Chondrocyte (in vitro differentiated cells): ENCODE measurements at places on chromosomes 3 and 15. TPM values are rescaled to one million over a fixed set of nuclear protein-coding genes. Genes with fewer than 3 reads are reported as not detected.
A peak's percentile ranks its signal among the peaks of the same experiment; 100 is the strongest.

Gene PLD1
- 14.7 to 17.0 TPM (median 16.4 TPM) in 3 replicates for total RNA-seq

Gene EXD1
- total RNA-seq: not detected in 3 replicates

Gene FAM43A
- 22.8 to 25.3 TPM (median 25.1 TPM) in 3 replicates for total RNA-seq

Gene CDC25A
- total RNA-seq: 2.6 to 7.0 TPM (median 2.7 TPM) in 3 replicates

Gene TNNC1
- total RNA-seq: 3.3 to 13.7 TPM (median 12.7 TPM) in 3 replicates

Gene GPR149
- total RNA-seq: not detected in 3 replicates

Gene SLC12A8
- total RNA-seq: 6.1 to 7.7 TPM (median 7.4 TPM) in 3 replicates

Gene ITPKA
- total RNA-seq: 0.32 to 0.36 TPM in 2 of 3 replicates, not detected in the other

Gene COL6A5
- total RNA-seq: not detected in 3 replicates

- peaks cover 2% of the 10 kb centered on the region for H3K27me3 ChIP-seq
- H3K4me1 ChIP-seq: no peaks in the 10 kb centered on the region
- H3K4me3 ChIP-seq: no peak overlapping the region
- no peak for DNase-seq
- no peak overlapping the region for H3K27ac ChIP-seq
These were observed 104.2 kb downstream of the AGBL1 start for GRCh38 chr15:86183596-86184491.

- no peak overlapping the region for H3K4me3 ChIP-seq
- H3K27ac ChIP-seq: no peak overlapping the region
- DNase-seq: no peak
- no peaks in the 10 kb centered on the region for H3K4me1 ChIP-seq
- H3K36me3 ChIP-seq: no peaks in the 10 kb centered on the region
- peaks cover 3% of the 10 kb centered on the region for H3K27me3 ChIP-seq
These were observed 9.5 kb upstream of the DPPA4 start for GRCh38 chr3:109346770-109347295.

DNA sequence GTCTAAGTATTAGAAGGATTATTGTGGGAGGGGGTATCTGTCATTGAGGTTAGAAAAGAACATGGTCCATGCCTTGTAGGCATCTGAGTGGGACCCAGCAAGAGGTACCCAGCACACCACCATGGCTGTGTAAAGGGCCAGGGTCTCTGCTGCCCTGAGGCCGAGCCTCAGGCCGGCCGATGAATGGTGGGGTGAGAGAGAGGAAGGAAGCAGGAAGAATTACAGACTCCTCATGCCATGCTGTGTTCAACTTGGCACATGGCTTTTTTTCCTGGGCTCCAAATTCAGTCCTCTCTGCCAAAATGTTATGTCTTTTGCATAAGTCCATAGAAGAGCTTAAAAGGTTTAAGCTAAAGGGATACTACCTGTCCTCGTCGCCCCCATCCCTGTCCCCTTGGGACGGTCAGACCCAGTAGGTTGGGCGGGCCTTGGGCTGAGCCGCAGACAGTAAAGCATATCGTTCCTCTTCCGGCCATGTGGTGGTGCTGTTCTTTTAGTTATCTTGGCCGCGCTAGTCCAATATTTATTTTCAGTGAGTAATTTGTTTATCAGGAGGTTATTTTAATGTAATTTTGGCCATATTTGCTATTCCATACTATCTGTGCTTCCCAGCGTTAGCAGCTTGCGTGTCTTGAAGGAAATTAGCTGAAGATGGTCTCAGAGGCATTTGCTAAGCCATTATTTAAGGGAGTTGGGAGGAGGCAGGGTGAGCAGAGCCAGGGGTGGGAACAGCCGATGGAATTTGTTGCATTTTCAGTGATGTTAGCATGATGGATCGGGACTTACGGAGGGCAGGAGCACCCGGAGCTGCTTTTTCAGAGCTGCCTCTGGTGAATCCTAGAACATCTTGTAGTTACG is 152.4 kb downstream of the AGBL1 start:
- DNase-seq: no peak
- peaks cover 27% of the 10 kb centered on the region for H3K27me3 ChIP-seq
- H3K36me3 ChIP-seq: no peaks in the 10 kb centered on the region
- H3K4me1 ChIP-seq: peaks cover 2% of the 10 kb centered on the region
- H3K27ac ChIP-seq: no peak overlapping the region

GRCh38 chr3:107268469-107268868 is 108.8 kb upstream of the CCDC54 start:
- H3K27ac ChIP-seq: no peak overlapping the region
- DNase-seq: no peak
- H3K4me3 ChIP-seq: no peak overlapping the region
- peaks cover 10% of the 10 kb centered on the region for H3K4me1 ChIP-seq
- H3K27me3 ChIP-seq: no peaks in the 10 kb centered on the region

DNA sequence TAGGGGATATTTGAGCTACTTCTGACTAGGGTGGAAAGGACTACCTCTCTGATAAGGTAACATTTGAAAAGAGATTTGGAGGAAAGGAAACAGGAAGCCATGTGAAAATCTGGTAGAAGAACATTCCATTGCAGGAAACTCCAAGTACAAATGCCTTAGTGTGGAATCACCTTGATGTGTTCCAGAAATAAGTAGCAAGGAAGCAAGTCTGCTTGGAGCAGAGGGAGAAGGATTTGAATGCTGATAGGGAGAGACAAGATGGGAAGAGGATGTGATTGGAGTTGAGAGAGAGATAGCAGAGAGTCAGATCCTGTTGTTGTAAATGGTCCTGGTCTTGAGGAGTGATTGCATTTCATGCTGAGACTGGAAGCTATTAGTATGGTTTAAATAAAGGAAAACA is 335.1 kb upstream of the DCBLD2 start:
- no peak overlapping the region for H3K4me3 ChIP-seq
- peaks cover 45% of the 10 kb centered on the region for H3K4me1 ChIP-seq
- peaks cover 11% of the 10 kb centered on the region for H3K36me3 ChIP-seq
- peak overlapping the region; percentile 28 for H3K27ac ChIP-seq
- no peaks in the 10 kb centered on the region for H3K27me3 ChIP-seq
- DNase-seq: no peak

GRCh38 chr3:184679056-184679816 is 32.6 kb downstream of the MAGEF1 start:
- H3K27ac ChIP-seq: peak overlapping the region; percentile 93
- peaks cover 6% of the 10 kb centered on the region for H3K27me3 ChIP-seq
- DNase-seq: no peak

GRCh38 chr3:153072856-153073255 is 89.2 kb upstream of the RAP2B start:
- H3K4me3 ChIP-seq: no peak overlapping the region
- H3K4me1 ChIP-seq: peaks cover 11% of the 10 kb centered on the region
- no peaks in the 10 kb centered on the region for H3K27me3 ChIP-seq

DNA sequence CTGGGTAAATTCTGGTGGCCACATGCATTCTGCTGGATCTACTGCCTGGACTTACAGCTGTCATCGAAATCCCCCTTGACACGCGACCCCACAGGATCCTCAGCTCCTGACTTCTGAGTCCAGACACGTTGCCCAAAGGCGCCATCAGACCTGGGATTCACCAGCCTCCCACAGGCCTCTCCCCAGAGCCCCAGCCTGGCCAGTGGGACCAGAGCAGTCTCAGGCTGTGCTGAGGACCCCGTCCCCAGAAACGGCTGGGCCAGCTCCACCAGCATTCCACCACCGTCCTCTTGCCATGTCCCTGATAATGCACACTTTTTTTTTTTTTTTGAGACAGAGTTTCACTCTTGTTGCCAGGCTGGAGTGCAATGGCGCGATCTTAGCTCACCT is 166.1 kb downstream of the LRRK1 start:
- peaks cover 4% of the 10 kb centered on the region for H3K27me3 ChIP-seq
- DNase-seq: no peak
- no peaks in the 10 kb centered on the region for H3K36me3 ChIP-seq
- no peak overlapping the region for H3K27ac ChIP-seq

DNA sequence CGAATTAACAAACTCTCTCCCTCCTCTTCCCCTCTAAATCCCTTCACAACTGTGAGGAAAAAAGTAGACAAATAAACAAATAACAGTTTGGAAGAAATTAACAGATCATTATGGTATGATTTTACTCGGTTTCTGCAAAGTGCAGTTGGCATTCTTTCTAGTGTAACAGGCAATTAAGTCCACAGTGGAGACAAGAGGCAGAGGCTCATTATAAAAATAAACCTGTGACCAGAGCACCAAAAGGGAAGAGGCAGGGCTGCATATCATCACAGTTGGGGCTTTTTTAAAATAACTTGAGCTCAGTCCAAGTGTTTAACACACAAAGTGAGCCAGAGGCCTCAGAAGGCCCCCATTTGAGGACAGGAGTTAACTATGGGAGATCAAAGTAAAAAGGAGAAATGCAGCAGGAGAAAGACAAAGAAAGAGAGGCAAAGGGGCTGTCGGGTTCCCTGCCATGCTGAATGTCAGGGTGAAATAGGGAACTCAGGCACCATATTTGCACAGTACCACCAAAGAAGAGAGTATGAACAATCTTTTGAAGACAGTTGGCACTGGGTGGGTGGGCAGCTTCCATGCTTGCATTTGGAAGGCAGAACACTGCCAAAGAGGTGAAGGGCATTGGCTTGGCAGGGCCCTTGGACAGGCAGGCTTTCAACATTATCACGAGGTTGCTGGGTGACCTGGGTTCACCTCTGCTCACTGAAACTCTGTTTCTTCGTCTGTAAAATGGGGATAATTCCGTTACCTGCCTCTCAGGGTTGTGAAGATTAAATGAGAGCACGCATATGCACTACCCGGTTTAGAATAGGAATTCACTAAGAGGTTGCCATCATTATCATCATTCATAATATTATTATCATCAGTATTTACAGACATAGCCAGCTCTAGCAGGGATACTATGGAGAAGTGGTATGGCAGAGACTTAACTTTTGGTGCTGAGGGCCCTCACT is 134.5 kb downstream of the MEX3B start:
- peaks cover 14% of the 10 kb centered on the region for H3K4me1 ChIP-seq
- H3K4me3 ChIP-seq: no peak overlapping the region
- no peaks in the 10 kb centered on the region for H3K27me3 ChIP-seq
- no peak overlapping the region for H3K27ac ChIP-seq
- DNase-seq: no peak
- H3K36me3 ChIP-seq: peaks cover 2% of the 10 kb centered on the region

GRCh38 chr3:52302426-52303145 is 13.5 kb upstream of the DNAH1 start:
- H3K27me3 ChIP-seq: peaks cover 2% of the 10 kb centered on the region
- no peak overlapping the region for H3K27ac ChIP-seq
- no peak for DNase-seq
- peaks cover 3% of the 10 kb centered on the region for H3K36me3 ChIP-seq

GRCh38 chr3:112059497-112059896 is 25.0 kb downstream of the TMPRSS7 start:
- no peaks in the 10 kb centered on the region for H3K36me3 ChIP-seq
- H3K27me3 ChIP-seq: no peaks in the 10 kb centered on the region
- H3K4me1 ChIP-seq: peaks cover 24% of the 10 kb centered on the region
- DNase-seq: no peak
- no peak overlapping the region for H3K4me3 ChIP-seq
- H3K27ac ChIP-seq: no peak overlapping the region

DNA sequence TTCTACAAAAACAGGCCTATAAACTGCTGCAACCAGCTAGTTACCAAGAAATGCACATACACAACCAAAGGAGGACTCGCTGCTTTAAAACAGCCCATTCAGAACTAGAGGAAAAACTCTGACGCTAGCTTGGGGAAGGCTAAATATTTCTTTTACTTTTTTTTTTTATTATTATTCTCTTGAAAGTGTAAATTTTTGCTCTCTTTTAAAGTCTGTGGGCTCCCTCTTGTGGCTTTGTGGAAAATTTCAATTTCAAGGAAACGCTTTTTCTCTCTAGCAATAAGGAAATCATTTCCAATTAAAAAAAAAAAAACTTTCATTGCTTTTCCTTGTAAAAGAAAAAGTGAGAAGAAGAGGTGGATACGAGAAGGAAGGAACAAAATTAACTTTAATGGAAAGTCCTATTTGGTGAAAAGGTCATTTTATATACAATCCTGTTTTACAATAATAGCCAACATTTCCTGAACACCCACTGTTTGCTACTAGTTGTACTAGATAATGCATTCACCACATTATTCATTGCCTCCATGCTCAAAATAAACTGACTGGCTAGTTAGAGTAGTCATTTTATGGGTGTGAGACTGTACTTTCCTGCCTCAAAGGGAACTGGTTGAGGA is 51.2 kb upstream of the SAMMSON start:
- peaks cover 16% of the 10 kb centered on the region for H3K4me1 ChIP-seq
- DNase-seq: no peak
- no peak overlapping the region for H3K4me3 ChIP-seq
- H3K36me3 ChIP-seq: no peaks in the 10 kb centered on the region
- H3K27me3 ChIP-seq: no peaks in the 10 kb centered on the region

DNA sequence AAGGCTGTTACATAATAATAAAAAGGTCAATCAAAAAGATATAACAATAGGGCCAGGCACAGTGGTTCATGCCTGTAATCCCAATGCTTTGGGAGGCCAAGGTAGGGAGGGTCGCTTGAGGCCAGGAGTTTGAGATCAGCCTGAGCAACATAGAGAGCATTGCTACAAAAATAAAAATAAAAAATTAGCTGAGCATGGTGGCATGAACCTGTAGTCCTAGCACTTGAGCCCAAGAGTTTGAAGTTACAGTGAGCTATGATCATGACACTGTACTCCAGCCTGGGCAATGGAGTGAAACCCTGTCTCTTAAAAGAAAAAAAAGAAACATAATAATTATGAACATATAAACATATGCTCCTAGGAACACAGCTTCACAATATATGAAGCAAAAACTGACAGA is 29.3 kb downstream of the AVEN start:
- no peaks in the 10 kb centered on the region for H3K36me3 ChIP-seq
- no peaks in the 10 kb centered on the region for H3K27me3 ChIP-seq
- H3K4me3 ChIP-seq: no peak overlapping the region
- DNase-seq: no peak

GRCh38 chr3:140062461-140062860 is 127.5 kb downstream of the CLSTN2 start:
- no peaks in the 10 kb centered on the region for H3K27me3 ChIP-seq
- H3K27ac ChIP-seq: no peak overlapping the region
- peaks cover 12% of the 10 kb centered on the region for H3K4me1 ChIP-seq
- no peak for DNase-seq

DNA sequence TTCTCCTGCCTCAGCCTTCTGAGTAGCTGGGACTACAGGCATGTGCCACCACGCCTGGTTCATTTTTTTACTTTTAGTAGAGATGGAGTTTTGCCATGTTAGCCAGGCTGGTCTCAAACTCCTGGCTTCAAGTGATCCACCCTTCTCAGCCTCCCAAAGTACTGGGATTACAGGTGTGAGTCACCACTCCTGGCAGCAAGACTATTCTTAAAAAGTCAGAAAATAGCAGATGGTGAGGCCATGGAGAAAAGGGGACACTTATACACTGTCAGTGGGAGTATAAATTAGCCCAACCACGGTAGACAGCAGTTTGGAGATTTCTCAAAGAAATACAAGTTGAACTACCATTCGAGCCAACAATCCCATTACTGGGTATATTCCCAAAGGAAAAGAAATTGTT is 603.3 kb upstream of the TBL1XR1 start:
- DNase-seq: no peak
- no peaks in the 10 kb centered on the region for H3K27me3 ChIP-seq
- no peak overlapping the region for H3K4me3 ChIP-seq
- H3K4me1 ChIP-seq: peaks cover 75% of the 10 kb centered on the region
- no peak overlapping the region for H3K27ac ChIP-seq

GRCh38 chr3:124372775-124373174 is 357.5 kb upstream of the UMPS start:
- no peaks in the 10 kb centered on the region for H3K27me3 ChIP-seq
- peaks cover 3% of the 10 kb centered on the region for H3K36me3 ChIP-seq
- H3K4me1 ChIP-seq: no peaks in the 10 kb centered on the region
- H3K27ac ChIP-seq: no peak overlapping the region
